HT-29 (cell line): ENCODE measurements at places on chromosomes 1 and 21.
A peak's percentile ranks its signal among the peaks of the same experiment; 100 is the strongest.

GRCh38 chr1:163730411-163730821 lies 408.7 kb downstream of the NUF2 start:
- no peak for DNase-seq

DNA sequence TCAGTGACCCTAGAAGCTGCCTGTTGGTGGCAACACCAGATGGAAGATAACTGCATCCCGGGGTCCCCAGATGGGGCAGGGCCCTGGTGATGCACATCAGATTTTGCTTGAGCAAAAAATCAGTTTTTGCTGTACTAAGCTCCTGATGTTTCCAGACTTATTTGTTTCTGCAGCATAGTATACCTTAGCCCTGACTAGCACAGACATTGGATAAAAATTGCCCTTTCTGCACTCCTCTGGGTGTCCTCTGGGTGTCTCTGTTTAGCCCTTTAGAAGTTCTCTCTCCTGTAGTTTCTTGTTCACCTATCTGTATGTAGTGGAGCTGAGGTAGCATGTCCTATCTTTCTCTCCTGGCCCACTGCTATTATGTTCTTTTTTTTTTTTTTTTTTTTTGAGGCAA lies 30.3 kb upstream of the PLA2G2C start:
- peak; percentile 58 for DNase-seq

DNA sequence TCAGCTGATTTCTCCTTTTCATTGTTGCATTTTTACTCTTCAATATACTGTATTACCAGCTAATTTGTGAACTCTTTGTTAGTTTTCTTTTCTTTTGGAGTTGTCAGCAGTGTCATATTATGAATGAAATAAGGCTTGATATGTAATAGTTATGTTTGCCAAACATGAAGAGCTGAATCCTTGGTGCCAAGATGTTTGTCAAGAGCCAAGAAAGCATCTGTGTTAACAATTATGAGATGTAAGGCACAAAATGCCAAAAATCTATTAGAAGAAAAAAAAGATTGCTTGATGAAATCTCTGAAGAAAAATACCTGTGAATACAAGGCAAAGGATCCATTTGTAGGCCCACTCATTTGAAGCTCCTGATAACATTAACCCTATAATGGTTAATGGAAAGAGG lies 48.4 kb upstream of the RNPC3 start:
- DNase-seq: no peak

- DNase-seq: no peak
Observed at GRCh38 chr1:8303141-8303540, 14.8 kb upstream of the SLC45A1 start.

DNA sequence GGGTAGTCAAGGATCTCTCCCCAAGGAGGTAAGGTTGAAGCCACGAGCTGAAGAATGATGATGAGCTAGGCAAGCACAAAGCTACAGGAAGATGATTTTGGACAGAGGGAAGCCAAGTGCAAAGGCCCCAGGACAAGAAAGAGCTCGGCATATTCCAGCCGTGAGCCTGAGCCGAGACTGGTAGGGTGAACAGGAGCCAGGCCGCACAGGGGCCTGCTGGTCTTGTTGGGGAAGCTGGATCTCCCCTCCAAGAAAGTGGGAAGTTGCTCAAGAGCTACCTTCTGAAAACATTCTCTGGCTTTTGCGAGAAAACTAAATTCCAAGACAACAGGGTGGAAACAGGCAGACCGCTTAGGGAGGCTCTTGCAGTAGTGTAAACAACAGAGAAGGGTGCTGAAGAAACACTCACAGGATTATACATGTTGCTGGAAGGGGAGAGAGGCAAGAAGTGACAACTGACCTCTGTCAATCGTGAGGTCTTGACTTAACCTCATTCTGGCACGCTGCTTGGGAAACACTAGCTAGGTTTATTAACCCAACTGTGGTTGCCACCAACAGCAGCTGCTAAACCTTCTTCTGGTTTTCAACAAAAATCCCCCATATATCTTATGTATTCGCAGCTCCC lies 625.2 kb downstream of the SMYD3 start:
- no peak for DNase-seq

DNA sequence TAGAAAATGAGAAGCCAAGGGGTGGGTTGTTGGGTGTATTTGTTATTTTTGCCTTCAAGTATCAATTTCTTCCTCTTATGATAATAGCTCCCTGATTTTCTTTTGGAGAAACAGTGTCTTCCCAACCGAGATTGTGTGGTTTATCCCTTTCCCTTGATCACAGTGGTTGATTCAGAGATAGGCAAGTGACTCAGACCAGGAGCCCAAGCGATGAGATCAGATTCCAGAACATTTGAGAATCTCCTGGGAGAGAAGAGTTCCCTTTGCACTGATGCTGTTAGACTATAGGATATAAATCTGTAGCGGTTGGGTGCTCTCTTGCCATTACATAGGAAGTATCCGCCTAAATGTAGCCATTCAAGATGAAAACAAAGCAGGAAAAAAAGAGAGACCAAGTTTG lies 90.1 kb upstream of the WDR26 start:
- DNase-seq: no peak

DNA sequence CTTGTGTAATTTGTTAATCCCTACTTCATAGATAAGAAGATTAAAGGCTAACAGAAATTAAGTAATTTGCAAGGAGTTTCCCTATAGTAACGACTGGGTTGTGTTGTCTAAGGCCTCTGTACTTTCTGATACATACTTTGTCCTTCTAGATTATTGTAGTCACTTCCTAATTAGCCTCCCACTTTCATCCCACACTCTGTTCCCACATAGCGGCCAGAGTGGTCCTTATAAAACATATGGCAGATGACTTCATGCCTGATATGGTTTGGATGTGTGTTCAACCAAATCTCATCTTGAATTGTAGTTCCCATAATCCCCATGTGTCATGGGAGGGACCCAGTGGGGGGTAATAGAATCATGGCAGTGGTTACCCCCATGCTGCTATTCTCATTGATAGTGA lies 120.5 kb upstream of the DAB1 start:
- no peak for DNase-seq

DNA sequence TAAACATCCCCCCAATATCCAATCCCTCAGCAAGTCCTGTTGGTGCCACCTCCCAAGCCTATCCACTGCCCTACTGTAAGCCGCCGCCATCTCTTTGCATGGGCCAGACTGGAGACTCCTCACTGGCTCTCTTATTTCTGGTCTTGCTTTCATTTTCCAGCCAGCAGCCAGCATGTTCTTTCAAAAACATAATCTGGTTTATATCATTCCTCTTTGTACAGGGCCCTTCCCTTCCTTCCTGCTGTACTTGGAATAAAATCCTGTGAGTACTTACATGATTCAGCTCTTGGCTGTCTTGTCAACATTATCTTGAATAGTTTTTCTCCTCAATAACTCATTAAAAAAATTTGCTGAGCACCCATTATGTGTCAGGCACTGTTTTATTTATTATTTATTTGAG lies 28.2 kb downstream of the TLR5 start:
- no peak for DNase-seq

- no peak for DNase-seq
Observed at GRCh38 chr1:96524100-96524499, 197.5 kb upstream of the PTBP2 start.

DNA sequence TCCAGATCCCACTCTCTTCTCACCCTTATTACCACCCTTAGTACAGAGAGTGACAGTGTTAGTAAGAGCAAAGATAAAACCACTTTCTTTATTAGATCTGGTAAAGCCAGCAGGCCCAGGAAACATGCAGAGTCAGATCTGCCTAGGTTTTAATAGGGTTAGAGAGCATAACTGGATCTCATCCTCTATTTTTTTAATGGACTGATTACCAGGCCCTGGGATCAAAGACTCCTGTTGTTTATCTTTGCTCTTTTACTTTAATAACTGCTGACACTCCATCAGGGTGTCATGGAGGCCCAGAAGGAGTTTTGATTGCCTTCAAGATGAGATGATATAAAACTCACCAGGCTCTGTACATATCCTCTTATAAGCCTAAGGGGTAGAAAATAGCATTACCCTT lies 45.3 kb upstream of the RGS5 start:
- no peak for DNase-seq

DNA sequence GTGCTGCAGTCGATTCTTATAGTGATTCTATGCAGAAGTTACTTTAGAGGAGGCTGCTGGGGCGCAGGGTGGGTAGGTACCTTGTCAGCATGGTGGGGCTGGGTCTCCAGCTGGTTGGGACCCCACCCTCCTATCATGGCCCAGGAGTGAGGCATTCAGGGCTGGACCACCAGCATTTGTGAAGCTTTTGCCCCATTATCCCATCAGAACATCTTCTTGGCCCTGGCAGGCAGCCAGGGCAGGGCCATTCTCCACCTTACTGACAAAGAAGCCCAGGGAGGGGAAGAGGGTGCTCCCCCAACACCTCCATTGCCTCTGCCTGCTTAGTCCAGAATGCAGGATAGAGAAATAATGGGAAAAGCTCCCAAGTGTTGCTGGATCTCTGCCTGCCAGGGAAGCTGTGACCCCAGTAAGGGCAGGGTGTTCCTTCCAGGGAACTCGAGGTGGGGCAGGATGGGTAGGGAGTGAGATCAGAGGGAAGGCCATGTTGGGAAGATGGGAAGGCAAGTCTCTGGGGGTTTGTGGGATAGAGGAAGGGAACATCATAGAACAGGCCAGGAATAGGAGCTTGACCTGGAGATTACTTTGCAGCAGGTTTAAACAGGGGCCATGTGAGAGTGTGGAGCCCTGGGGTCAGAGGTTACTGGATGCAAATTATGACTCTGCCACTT lies 16.2 kb upstream of the SLC2A1 start:
- DNase-seq: no peak
